ENCODE measurements at places on chromosomes 1 and 21.

- DNase-seq = no peak
Measured at GRCh38 chr1:15014516-15014915, 139.0 kb upstream of the TMEM51 start.

GRCh38 chr21:34113842-34114241 is 40.5 kb downstream of the MRPS6 start:
- no peak for DNase-seq

- DNase-seq = no peak
Measured at GRCh38 chr1:2373551-2374251, 17.7 kb downstream of the MORN1 start.

DNA sequence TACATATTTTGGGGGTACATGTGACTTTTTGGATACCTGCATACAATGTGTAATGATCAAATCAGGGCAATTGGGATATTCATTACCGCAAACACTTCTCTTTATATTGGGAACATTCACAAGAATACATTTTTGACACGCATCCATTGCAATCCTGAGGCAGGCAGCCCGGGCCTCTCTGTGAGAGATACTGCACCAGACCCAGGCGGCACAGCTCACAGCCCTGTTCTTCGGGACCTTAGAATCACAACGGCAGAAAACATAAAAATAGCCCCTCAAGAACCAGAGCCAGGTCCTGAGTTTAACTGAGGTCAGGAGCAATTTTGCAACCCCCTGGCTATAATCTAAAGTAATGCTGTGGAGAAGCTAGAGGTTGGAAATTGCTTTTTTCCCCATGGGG is 90.8 kb upstream of the PGBD5 start:
- no peak for DNase-seq

DNA sequence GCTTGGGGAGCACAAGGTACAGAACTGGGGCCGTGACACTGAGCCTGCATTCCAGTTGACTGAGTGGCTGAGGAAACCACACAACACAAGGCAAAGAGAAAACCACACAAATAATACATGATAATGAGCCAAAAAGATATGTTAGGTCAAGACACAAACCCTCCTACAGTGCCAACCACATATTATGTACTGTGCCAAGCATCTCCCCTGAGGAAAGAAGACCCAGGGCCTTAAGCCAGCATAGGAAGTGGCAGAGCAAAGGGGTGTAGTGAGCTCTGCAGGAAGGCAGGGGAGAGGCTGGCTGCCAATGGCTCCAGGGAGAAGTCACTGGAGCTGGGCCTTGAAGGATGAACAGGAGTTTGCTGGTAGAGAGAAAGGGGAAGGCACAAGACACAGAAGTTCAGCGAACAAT is 28.2 kb downstream of the CTNNBIP1 start:
- no peak for DNase-seq

DNA sequence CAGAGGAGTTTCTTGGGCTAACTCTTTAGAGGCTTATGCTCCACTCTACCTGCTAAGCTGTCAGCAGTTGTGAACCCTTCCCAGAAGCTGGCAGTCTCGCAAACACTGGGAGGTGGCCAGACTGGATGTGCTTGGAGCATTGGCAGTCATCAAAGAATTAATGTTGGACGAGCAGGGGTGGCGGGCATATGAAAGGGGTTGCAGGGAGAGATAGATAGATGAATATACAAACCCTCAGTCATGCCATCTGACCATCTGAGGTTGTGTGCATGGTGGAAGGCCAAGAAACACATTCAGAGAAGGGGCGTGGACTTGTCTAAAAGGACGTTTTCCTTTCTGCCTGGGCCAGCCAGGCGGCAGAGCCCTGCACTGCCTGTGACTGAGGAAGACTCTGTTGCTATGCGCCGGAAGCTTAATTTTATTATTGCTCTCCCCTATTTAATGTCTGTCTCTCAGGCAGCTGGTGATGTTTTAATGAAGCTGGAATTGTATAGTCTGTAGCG is 164.4 kb downstream of the PBX1 start:
- no peak for DNase-seq

GRCh38 chr1:204670152-204670927 is 15.2 kb downstream of the LRRN2 start:
- DNase-seq = no peak

DNA sequence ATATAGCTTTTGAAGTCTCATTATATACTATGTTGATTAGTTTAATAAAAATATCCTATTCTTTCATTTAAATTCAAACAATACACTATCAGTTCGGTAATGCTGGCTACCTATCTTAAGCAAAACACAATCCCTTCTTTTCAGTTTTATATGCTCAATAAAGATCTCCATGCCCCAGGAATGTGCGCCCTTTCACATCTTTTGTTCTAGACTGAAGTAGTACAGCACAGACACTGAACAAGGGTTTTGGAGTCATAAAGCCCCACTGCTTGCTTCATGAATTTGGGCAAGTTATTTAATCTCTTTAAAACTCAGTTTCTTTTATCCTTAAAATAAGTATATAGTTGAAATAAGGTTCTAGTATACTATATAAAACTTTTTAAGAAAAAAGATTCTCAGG is 22.4 kb downstream of the SYDE2 start:
- no peak for DNase-seq

DNA sequence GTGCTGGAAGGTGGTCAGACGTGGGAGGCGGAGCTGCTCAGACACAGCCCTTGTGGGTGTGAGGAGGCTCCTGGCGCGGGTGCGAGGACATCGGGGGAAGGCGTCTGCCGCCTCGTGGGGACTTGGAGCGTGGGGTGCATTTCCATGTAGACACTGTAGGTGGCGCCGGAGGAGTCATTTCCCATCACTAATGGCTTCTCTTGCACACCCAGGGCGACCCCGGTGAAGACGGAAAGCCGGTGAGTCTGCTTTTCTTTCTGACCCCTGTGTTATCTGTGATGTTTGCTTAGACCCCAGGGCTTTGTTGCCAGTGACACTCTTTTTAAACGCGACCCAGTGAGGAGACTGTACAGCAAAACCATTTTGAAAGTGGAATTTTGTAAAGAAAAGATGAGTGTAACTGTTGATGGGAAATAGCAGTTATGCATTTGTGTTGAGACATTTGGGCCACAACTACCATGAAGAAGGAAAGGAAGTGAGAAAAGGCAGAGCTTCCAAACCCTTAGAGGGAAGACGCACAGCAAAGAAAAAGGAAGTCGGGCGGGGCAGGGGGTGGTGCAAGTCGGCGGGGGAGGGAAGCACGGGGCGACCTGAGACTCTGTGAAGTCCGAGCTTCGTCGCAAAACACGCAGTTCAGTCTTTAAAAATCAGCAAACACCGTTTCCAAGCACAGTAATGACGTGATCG is 64.0 kb downstream of the SLC19A1 start:
- DNase-seq = no peak

DNA sequence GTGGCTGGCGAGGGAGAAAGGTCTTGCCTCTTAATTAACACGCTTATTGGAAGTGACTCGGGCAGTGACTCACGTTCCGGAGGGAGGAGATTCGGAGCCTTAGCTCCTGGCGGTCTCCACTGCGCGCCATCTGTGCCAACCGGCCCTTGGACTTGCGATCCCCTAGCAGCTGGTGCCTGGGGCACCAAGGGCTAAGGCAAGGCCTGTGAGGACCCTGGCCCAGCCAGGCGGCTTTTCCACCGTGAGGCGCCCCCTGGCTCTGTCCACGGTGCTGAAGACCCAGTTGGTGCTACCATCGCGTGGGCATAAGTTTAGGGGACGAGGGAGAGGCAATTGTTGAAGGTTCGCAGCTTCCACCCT is 1.3 kb upstream of the SYT6 start:
- no peak for DNase-seq

GRCh38 chr1:209704584-209704983 is at the start of gene HSD11B1:
HSD11B1 (plus strand) TSS chr1:209704846; CDS start chr1:209704943, 97 bp downstream.
- DNase-seq = no peak

DNA sequence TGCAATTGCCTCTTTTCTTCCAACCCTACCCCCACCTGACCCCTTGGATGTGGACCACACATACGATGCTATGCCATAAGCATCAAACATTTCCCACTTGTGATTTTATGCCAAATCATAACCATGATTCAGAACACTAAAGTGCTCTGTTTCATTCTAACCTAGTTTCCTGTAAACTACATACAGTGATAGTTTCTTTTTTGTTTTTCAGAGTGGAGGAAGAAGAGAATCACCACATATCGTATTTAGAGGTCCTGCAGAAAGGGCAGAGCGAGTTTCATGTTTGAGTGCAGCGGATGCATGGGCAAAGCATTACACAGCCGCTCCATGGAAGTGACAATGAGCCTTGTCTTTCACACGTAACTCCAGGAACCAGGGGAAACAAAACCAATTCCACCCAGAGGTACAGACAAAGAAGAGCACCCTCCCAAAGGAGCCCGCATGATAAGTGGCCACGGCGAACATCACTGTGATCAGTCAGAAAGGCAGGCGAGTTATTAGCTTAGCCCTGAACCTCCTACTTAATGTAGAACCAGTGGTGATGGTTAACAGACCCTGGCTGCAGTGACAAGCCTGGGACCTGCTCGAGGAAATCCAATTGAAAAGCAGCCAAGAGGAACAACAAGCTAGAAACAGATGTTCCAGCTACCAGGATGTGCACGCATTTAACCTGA is 64.0 kb upstream of the ZNF281 start:
- DNase-seq = no peak

DNA sequence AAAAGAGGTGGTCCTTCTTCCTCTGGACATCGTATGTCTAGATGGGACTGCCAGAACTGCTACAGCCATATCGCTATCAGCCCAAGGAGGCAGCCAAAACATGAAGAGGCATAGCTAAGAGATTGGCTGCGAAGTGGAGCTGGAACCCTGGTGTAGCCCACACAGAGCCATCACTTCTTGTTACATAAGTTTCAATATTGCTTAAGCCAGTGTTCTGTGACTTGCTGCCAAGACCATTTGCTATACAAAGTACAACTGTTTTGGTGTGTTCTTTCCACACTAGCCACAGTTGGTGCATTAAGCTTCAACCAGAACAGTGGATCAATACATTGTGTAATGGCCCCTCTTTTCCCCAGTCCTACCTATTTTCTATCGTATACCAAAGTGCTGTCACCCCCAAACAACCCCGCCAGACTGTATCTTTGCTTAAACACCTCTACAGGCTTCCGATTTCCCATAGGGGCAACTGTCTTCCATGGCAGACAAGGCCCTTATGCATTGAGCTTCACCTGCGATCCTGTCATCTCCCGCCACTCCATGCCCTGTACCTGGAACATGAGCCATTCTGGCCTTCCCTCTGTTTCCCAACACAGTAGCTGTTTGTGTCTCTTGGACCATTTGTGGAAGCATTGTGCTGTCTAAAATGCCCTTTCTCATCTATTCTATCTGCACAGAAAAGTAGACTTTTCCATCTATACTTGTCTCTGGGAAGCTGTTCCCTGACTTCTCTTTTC is 241.8 kb downstream of the TTLL7 start:
- DNase-seq = no peak
